ENCODE measurements at places on chromosomes 16 and 17.

- DNase-seq = no peak
These were observed 643.2 kb downstream of the WWOX start for GRCh38 chr16:78742501-78743283.

GRCh38 chr16:12460064-12460392, 343.7 kb downstream of the CPPED1 start:
- DNase-seq = no peak

DNA sequence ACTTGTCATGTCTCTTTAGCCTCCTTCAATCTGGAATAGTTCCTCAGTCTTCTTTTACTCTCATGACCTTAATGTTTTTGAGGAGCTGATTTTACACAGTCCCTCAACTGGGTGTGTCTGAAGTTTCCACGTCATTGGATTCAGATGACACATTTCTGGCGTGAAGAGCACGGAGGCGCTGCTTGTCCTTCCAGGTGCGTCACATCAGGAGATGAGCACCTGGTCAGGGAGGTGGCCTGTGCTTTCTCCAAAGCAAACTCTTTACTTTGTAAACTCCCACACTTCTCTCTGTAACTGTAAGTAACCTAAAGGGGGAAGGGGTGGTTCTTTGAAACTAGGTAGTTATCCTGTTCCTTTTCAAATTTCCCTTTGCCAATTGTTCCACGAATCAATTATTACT, 52.5 kb upstream of the MNT start:
- no peak for DNase-seq

GRCh38 chr17:36736201-36737156, 135.1 kb downstream of the MRM1 start:
- DNase-seq = no peak

GRCh38 chr16:30079480-30079879, 3.7 kb downstream of the PPP4C start:
- no peak for DNase-seq

Data from NCI-H2081 (cell line).